ENCODE measurements at places on chromosomes 11 and 22. TPM values are rescaled to one million over a fixed set of nuclear protein-coding genes. Genes with fewer than 3 reads are reported as not detected.

Gene GALNT18
- total RNA-seq, result 2.7 TPM

Gene UPK3A
- total RNA-seq, result not detected

DNA sequence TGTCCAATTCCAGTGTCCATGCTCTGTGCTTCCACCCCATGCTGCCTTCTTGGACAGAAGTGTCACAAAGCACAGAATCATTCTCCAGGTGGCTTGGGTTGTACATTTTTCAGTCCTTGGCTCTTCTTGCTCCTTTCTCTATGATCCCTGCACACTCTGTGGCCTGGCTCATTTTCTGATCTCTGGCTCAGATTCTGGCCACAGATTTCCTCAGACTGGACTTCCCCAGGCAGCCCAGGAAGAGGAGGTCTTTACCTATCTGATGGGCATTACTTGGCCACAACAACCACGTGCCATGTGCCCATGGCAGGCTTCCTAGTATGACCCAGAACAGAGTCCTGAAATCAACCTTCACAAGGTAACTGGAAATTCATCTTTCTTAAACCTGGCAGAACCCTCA lies 27.2 kb downstream of the SYTL2 start:
- no peak overlapping the region for H3K4me3 ChIP-seq
- no peak overlapping the region for H3K27ac ChIP-seq
- no peaks in the 10 kb centered on the region for H3K27me3 ChIP-seq
- H3K36me3 ChIP-seq, result peaks cover 5% of the 10 kb centered on the region
- peaks cover 28% of the 10 kb centered on the region for H3K4me1 ChIP-seq

DNA sequence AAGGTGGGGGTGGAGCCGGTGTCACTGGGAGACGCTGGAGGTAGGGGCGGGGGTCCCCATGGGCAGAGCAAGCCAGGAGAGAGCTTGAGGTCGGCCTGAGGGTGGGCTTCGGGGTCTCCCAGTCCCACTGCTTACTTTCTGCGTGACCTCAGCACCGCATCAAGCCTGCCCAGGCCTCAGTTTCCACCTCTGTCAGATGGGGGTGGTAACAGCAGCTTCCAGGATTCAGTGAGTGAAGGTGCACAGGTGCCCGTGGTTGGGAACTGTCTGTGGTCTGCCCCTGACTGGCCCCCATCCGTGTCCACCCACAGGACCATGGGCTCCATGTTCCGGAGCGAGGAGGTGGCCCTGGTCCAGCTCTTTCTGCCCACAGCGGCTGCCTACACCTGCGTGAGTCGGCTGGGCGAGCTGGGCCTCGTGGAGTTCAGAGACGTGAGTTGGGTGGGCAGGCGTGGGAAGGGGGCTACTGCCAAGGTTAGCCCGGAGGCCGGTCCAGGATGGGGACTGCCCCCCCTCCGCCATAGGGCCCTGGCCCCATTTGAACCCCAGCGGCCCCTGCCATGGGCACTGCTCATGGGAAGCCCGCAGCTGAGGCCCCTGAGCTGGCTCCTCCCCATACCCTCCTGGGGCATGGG lies 2.2 kb downstream of the TCIRG1 start:
- H3K27ac ChIP-seq, result peak overlapping the region; percentile 89
- no peaks in the 10 kb centered on the region for H3K27me3 ChIP-seq
- peaks cover 16% of the 10 kb centered on the region for H3K4me1 ChIP-seq
- H3K36me3 ChIP-seq, result peaks cover 12% of the 10 kb centered on the region
- peak overlapping the region; percentile 91 for H3K4me3 ChIP-seq
- DNase-seq, result no peak

DNA sequence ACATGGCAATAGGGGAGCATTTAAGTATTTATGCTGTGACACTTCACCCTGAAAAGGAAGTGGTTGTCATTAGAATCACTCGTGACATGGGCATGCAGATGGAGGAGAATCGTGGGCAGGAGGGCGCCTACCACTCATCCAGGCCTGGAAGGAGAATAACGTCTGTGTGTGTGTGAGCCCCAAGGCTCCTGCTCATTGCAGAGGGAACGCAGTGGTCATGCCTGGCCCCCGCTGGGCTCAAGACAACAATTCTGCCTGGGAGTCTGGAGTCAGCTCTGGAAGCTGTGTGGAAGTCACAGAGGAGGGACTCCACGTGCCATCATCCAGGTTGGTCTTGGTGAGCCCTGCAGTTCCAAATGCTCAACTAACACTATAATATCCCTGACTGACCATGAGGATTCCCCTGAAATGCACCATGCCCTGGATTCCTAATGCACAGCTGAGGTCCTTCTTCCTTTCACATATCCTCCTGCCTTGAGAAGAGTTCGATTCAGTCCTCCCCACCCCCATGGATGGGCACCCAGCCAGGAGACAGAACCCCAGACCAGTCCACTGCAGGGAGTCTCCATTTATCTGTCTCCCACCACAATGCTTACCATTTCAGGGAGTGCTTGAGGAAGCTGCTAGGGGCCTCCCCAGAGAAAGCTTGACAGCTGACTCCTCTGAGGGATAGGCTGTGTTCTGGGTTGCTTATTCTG lies 446.9 kb upstream of the B3GAT1 start:
- no peak for DNase-seq
- no peak overlapping the region for H3K4me3 ChIP-seq
- H3K27me3 ChIP-seq, result peaks cover 12% of the 10 kb centered on the region
- H3K4me1 ChIP-seq, result no peaks in the 10 kb centered on the region
- H3K36me3 ChIP-seq, result no peaks in the 10 kb centered on the region

DNA sequence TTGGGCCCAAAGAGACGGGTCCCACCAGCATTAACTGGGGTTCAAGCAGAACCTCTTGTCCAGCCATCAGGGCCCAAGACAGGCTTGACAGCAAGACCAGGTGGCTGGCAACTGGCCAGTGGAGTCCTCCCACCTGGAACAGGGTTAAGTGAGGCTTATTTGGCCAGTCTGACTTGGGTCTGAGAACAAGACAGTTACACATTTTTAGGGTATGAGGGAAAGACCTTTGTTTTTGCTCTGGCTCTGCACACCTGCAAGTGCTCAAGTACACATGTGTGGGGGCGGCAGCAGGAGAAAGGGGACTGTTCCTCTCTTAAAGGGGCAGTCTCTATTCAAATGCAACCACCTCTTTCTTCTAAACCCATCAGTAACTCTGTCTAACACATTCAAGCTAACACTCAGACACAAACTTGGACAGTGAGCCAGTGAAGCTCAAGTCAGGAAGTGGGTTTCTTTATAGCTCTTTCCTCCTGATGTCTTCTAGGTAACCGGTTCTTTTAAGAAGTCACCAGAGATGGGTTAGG lies 116.2 kb downstream of the ETS1 start:
- H3K4me3 ChIP-seq, result peak overlapping the region; percentile 64
- H3K36me3 ChIP-seq, result peaks cover 95% of the 10 kb centered on the region
- peak overlapping the region; percentile 99 for H3K27ac ChIP-seq
- DNase-seq, result peak; percentile 71
- H3K27me3 ChIP-seq, result no peaks in the 10 kb centered on the region

GRCh38 chr11:18710545-18710944 lies 12.0 kb downstream of the TMEM86A start:
- no peak overlapping the region for H3K27ac ChIP-seq
- H3K36me3 ChIP-seq, result no peaks in the 10 kb centered on the region
- no peaks in the 10 kb centered on the region for H3K27me3 ChIP-seq
- no peak overlapping the region for H3K4me3 ChIP-seq
- DNase-seq, result no peak
- H3K4me1 ChIP-seq, result peaks cover 15% of the 10 kb centered on the region

DNA sequence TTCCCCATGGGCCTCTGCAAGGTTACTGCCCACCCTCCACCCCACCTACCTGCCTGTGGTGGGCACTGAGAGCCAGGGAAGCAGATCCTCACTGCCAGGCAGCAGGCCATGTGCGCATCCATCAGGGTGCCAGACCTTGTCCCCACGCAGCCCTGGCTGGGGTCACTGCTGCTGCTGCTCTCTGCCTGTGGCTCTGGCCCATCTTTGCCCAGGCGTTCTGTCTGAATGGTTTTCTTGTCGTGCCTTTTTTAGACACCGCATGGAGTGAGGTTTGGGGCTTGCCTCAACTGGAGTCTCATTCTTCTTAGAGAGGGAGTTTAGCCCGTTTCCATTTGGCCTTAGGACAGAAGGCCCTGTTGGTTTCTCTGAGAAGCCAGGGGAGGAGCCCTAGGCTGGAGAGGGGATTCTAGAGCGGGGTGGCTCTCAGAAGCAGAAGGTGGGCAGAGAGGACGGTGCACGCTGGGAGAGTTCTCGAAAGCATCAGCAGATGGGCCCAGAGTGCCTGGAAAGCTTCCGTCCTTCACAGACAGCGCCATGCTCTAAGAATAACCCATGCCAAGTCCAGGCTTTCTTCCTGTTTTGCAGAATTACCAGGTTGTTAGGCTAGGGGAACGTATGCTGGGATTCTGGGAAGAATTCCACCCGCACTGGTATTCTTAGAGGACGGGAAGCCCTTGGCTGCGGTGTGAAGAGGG lies 8.1 kb downstream of the TANGO2 start:
- H3K27me3 ChIP-seq, result no peaks in the 10 kb centered on the region
- peaks cover 18% of the 10 kb centered on the region for H3K4me1 ChIP-seq

- no peak for DNase-seq
- no peak overlapping the region for H3K4me3 ChIP-seq
- H3K27ac ChIP-seq, result no peak overlapping the region
- H3K4me1 ChIP-seq, result no peaks in the 10 kb centered on the region
- no peaks in the 10 kb centered on the region for H3K27me3 ChIP-seq
Measured at GRCh38 chr11:115286614-115287013, 217.6 kb downstream of the CADM1 start.

DNA sequence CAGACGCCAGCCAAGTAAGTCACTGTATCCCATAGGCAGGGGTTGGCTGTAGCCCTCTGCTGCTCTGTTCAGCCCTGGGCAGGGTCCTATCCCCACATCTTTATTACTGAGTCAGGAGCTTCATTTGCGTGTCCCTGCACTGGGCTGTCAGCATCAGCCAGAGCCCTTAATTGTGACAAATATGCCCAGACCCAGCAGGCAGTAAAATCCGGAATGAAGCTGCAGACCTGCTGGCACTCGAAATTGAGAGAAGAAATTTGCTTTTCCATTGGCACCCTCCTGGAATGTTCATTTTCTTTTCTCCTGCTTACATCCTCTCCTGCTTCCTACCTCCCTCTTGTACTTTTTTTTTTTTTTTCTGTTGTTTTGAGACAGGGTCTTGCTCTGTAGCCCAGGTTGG lies 43.8 kb downstream of the CEP164 start:
- no peak for DNase-seq
- H3K4me3 ChIP-seq, result no peak overlapping the region
- H3K36me3 ChIP-seq, result peaks cover 37% of the 10 kb centered on the region
- H3K4me1 ChIP-seq, result no peaks in the 10 kb centered on the region
- no peak overlapping the region for H3K27ac ChIP-seq
- H3K27me3 ChIP-seq, result no peaks in the 10 kb centered on the region

DNA sequence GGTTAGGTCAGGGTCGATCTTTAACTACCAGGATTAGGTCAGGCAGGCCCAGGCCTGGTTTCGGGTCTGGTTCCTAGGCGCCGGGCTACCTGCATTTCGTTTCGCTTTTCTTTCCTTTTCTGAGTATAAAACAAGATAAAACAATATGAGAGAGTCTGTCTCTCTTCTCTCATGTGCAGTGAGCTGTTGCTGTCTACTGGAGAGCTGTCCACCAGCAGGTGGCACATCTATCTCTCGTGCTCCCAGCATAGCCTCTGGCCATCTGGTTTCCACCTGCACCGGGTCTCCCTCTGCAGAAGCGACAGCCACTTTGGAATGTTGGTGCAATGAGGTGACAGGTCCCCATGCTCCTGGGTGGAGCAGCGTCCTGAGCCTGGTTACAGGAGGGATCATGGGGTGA lies 27.6 kb downstream of the RIBC2 start:
- H3K27me3 ChIP-seq, result peaks cover 1% of the 10 kb centered on the region
- peak; percentile 55 for DNase-seq
- peaks cover 11% of the 10 kb centered on the region for H3K4me1 ChIP-seq

DNA sequence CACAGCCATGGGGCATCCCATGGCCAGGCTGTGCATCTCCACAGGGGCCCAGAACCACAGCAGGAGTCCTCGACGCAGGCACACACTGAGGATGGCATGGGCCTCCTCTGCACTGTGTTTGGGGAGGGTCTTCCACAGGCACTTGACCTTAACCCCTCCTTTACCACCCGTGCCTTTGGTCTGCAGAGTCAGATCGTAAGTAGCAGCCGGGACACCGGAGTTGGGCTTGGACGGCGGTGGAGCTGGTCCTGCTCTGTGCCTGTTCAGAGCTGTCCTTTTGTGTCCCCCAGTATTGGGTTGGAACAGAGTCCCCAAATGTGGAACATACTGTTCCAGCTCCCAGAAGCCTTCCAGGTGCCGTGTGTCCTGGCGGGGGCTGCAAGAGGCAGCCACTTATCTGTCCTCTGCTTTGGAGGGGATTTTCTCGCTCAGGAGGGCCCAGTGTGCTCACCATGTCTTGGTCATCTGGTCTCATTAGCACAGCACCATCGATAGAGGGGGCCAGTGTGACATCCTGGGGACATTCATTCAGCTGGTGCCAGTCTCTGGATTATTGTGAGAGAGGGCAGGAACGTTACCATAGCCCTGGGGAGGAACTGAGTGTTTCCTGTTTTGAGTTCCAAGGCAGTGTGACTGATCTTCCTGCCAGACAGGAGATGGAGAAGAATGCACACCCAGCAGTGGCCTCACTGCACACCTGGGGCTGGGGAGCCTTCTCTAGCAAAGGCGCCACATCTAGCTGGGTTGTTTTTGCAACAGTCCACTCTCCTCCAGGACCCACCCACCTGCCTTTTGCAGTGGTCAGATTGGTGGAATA lies 12.4 kb downstream of the CRELD2 start:
- H3K4me3 ChIP-seq, result peak overlapping the region; percentile 6
- H3K4me1 ChIP-seq, result peaks cover 40% of the 10 kb centered on the region
- H3K36me3 ChIP-seq, result peaks cover 6% of the 10 kb centered on the region
- peak overlapping the region; percentile 66 for H3K27ac ChIP-seq

DNA sequence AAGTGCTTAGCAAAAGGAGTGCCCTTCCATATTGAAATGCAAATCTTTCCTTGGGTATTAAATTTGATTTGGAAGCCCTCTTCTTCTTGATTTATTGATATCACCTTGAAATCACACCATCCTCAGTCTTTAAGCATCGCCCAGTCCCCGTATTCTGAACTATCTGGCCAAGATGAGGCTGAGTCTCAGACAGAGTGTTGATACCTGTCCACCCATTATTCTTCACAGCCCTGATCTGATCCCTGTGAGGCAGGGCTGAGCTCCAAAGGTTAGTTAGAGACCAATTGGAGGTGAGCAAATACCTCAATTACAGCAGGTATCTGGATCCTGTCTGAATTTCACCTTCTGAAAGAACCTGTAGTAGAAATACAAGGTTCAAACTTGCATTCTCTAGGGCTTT lies 326.3 kb downstream of the FAT3 start:
- H3K27me3 ChIP-seq, result peaks cover 3% of the 10 kb centered on the region
- no peaks in the 10 kb centered on the region for H3K36me3 ChIP-seq
- no peaks in the 10 kb centered on the region for H3K4me1 ChIP-seq
- no peak for DNase-seq
- H3K4me3 ChIP-seq, result no peak overlapping the region
- H3K27ac ChIP-seq, result no peak overlapping the region

- H3K27ac ChIP-seq, result no peak overlapping the region
- no peaks in the 10 kb centered on the region for H3K4me1 ChIP-seq
- peaks cover 30% of the 10 kb centered on the region for H3K36me3 ChIP-seq
- DNase-seq, result no peak
Measured at GRCh38 chr11:74837191-74837590, 88.5 kb downstream of the RNF169 start.

DNA sequence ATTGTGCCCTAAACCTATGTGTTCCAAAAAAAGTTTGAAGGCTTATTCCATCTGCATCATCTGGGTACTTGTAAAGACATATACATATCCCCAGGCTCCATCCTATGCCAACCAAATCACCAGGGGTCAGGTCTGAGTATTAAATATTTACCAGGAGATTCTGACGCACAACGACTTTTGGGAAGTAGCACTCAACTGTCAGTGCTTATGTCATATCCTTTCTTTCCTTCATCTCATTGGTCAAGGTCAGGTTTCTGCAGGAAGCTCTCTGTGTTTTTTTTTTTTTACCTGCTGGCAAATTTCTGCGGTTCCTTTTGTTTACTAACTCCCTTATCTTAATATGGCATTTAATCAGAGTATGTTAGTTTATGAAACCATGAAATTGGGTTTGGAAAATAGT lies 22.5 kb upstream of the CYP2R1 start:
- DNase-seq, result no peak
- H3K36me3 ChIP-seq, result peaks cover 3% of the 10 kb centered on the region
- H3K4me1 ChIP-seq, result no peaks in the 10 kb centered on the region

Measured in activated CD4-positive, alpha-beta memory T cell treated with anti-CD3 and anti-CD28 coated beads for 36 hours (primary cell).